ENCODE measurements at places on chromosomes 7 and 10. TPM values are rescaled to one million over a fixed set of nuclear protein-coding genes. Genes with fewer than 3 reads are reported as not detected.

- no peak for DNase-seq
Measured at GRCh38 chr7:91314591-91315323, 50.5 kb downstream of the FZD1 start.

DNA sequence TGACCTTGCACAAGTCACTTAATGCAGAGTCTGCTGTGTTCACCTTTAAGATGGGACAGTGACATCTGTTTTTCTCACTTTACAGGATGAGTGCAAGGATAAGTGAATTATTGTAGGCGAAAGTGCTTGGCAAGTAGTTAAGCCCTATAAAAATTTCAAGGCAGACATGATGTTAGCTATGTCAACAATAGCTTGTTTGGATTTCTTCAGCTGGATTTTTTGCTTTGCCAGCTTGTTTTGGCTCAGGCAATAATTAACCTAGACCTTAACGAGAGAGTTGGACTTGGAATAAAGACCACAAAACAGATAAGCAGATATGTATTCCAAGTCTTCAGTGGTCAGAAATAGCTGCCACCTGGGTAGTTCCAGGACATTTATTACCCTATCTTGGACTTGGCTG, 255.2 kb downstream of the ARL4A start:
- DNase-seq, result peak; percentile 85

- no peak for DNase-seq
Measured at GRCh38 chr7:45178241-45179225, 20.9 kb downstream of the RAMP3 start.

Gene TRIM24
- 10.4 TPM for total RNA-seq

- DNase-seq, result no peak
Measured at GRCh38 chr7:18302097-18302496, 193.5 kb upstream of the HDAC9 start.

Gene HDAC9
- total RNA-seq, result 21.5 TPM

DNA sequence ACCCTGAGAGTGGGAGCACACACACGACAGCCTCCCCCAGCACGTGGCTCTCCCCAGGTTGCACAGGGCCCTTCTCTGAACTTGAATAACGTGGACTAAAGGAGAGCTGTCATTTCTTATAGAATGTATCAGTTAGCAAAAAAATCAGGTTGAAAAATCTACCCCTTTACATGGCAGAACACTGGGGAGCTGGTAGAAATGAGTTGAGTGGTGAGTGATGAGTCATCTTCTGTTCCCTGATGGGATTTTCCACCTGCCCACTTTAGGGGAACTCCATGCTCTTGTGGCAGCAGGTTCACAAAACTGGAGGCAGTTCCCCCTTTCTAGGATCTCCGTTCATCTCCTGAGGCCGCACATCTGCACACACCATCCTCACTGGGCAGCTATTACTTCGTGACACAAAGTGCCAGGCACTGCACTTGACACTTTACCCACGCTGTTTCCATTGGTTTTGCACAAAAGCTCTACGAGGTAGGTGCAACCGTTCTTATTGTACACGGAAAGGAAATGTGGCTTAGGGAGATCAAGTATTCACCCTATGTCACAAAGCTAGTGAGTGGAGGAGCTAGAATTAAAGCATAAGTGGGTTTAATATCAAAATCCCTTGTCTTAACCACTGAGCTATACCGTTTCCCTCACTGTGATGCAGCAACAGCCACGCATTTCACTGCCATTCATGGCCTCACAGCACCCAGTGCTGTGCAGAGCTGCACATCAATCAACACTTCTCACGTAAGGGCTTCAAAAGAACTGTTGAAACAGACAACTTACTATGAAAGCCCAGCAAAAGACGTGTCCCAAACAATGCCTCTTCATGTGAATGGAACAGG, 80.2 kb downstream of the RNF216 start:
- DNase-seq, result peak; percentile 30

All from Caki2 (cell line).